Esophagus squamous epithelium (tissue), 5 donors: ENCODE measurements at places on chromosomes 16 and 17.

DNA sequence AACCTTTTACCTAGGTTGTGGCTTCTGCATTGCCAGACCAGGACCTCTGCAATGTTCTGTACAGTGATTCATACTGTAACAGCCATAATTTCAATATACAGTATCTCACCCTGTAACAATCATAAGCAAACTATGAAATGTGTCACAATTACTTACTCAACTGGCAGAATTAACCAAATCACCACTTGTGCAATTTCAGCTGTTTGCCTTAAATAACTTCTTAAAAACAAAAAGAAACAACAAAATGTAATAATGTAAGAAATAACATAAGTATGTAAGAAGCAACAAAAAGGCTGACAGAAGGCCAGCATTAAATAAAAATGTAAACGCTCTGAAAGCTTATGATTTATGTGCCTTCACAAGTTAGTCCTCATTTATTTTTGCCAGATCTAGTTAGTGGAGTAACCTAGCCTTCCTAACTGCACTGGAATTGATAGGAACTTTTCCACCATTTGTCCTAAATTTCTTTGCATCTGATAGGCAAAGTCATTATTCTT, 96.9 kb downstream of the SKAP1 start:
- no peak for DNase-seq

- DNase-seq: no peak
Measured at GRCh38 chr17:46949291-46950174, 26.6 kb downstream of the GOSR2 start.

DNA sequence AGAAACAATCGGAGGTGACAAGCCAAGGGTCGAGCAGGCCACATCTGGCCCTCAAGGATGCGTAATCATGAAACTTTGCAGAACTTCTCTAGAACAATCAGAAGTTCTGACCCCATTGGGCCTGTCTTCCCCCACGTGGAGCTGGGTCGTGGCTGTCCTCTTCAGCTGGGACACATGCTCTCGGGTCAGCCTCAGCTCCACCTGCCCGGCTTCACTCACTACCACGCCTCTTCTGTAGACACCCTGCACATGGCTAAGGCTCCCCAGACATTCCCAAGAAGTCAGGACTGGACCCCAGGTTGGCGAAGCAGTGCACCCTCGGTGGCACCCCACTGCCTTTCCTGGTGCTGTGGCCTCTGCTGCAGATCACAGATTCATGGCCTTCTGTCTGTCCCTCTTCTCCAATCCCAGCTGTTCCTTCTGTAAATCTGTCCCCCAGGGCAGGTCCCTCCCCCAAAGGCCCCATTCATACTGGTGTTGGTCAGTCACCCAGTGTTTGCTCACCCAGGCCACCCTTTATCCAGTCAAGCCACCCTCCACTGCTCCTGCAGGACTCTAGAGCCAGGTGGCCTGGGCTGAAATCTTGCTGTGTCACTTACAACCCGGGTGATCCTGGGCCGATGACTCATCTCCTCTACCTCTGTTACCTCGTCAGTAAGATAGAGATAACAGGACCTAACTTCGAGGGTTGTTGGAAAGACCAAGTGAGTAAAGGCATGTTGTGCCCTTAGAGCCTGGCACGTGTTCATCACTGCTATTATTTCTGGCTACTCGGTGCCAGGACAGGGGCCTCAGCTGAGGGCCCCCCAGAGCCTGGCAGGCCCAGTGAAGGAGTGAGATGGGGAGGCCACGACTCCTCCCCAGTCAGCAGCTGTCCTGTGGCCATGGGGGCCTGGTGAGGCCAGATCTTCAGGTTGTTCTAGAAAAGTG, 1.4 kb upstream of the SLC5A11 start:
- DNase-seq: no peak

DNA sequence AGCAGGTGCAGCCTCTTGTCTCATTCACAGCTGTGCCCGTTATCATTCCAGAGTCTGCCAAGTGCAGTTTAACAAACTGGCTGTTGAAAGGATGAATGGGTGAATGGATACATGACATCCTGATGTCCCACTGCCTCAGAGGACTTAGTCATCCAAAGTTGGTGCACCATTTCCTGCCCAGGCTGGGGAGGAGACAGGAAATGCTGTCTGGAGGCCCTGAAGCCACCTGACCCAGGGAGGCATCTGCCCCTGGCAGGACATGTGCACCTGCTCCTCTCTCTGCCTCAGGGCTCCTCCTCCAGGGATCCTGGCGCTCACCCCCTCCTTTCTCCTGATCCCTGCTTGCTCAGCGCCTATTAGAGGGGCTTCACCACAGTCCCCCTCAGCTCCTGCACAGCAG, 1.8 kb upstream of the CD300C start:
- DNase-seq: no peak

- DNase-seq: no peak
Measured at GRCh38 chr17:74816905-74817620, 40.9 kb upstream of the NAT9 start.

DNA sequence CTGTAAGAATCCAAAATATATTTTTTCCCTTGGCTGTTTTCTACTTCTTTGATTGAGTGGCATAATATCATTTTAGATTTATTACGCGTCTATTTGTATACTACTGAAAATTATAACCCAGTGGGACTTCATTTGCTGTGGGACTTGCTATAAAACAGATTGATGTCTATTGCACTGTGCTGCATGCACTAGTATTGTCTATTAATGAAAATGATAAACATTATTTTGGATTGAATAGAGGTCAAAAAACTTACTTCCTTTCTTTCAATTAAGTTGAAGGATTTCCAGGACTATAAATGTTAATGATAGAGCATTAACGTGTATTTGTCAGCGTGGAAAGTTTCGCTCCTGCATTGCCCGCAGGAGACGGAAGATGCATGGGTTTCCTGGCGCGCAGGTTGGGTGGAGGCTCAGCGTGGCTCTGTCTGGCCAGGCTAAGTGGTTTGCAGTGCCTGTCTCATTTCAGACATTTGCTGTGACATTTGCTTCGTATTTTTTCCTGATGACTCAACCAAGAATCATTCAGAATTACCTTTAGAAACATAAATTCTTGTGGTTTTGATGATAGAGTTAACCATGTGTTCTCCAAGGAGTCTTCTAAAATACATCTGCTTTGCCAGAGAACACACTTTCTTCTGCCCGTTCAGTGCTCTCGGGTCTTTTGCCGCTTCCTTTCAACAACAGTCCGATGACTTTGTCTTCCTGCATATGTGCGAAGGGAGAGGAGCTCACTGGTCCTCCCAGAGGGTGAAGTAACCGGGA, 216.7 kb downstream of the RPTOR start:
- no peak for DNase-seq

- DNase-seq: no peak
Measured at GRCh38 chr16:1637526-1637925, 25.4 kb downstream of the CRAMP1 start.

DNA sequence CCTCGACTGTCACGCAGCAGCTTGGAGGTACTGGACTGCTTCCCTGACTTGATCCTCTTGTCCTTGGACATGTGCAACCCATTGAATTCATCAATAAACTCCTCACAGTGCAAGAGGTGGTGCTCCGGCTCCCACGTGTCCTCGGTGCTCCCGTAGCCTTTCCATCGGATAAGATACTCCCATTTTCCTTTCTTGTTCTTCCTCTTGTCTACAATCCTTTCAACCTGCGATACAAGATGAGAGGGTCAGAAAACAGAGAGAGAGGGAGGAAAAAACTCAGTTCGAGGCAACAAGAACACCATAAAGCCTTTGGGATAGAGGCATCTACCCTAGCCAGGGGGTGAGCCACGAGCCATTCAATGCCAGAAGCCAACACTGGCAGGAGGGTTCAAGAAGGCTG, 119.5 kb downstream of the CDYL2 start:
- DNase-seq: no peak

- DNase-seq: no peak
Measured at GRCh38 chr16:56262148-56262547, 70.9 kb downstream of the GNAO1 start.

DNA sequence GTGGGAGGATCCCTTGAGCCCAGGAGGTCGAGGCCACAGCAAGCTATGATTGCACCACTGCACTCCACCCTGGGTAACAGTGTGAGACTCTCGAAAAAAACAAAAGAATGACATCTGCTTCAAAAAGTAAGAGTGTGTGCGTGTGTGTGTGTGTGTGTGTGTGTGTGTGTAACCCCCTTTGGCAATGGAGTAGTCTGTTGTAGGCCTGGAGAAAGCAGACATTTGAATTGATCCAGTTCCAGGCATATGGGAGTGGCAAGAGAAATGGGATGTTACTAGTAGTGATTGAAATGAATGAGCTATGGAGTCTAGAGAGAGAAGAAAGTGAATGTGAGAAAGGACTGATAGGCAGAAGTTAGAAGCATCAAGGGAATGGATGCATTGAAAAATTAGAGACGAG, 9.9 kb downstream of the CASC3 start:
- no peak for DNase-seq

- no peak for DNase-seq
Measured at GRCh38 chr17:74389084-74389753, 21.9 kb downstream of the GPR142 start.

DNA sequence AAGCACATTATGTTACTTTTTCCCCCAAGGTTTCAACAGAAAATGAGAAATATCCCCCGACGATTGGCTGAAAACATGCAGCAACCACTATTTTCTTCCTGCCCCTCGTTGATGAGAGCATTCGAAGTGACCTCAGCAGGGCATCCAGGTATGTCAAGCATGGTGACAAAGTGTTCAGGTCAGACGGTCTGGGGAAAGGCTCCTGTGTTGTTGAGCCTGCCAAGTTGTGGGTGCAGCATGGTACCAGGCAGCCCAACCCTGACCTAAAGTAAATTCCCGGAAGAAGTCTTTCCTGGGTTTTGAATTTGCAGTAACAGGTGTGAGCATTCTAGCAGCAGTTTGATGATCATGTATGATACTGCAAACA, 51.7 kb upstream of the SEC14L1 start:
- no peak for DNase-seq

- DNase-seq: no peak
Measured at GRCh38 chr16:28623172-28623711, 13.4 kb upstream of the SULT1A1 start.

DNA sequence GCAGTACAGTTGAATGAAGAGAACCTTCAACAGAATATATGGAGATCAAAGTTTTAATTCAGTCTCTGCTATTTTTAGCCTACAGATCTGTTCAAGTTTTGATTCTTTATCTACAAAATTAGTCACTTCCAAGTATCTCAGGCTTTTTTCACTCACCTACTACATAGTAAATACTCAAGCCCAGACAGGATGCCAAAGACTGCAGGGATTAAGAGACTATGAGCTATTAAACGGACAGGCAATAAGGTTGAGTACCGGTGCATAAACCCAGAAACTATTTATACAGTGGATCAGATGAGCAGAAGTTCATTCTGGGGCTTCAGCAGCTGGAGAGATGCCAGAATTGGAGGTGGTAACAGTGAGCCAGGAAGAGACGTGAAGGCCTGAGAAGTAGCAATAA, 18.7 kb upstream of the OR3A1 start:
- no peak for DNase-seq

DNA sequence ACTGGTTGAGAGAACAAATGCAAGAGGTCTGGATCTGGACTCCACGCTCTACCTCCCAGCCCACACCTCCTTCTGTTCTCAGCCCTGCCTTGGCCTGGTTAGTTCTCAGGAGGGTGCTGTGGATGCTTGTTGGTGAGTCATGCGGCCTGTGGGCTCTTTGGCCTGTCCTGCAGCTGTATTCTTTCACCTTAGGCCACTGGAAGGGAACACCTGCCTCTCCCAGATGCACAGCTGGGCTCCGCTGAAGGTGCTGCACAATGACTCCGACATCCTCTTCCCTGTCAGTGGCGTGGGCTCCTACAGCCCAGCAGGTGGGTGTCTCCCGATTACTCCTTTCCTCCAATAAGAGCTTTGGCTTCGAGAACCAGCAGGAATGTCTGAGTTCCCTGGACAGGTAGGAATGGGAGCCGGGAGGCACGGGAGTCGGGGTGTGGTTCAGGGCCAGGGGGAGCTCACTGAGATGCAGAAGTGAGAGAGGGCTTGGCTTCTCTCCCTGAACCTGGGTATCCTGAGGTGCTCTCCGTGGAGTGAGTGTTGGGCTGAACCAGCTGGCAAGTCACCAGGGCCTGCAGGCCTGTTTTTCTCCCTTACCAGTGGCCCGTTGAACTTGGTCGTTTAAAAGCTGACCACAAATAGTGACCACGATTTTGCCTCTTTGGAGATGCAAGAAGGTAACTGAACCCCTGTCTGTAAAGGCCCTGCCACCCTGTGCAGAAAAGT, 85.0 kb downstream of the SNX29 start:
- no peak for DNase-seq

- no peak for DNase-seq
Measured at GRCh38 chr16:56675685-56676210, 6.1 kb downstream of the MT1H start.

GRCh38 chr17:31089471-31089870, 5.3 kb upstream of the NF1 start:
- no peak for DNase-seq

DNA sequence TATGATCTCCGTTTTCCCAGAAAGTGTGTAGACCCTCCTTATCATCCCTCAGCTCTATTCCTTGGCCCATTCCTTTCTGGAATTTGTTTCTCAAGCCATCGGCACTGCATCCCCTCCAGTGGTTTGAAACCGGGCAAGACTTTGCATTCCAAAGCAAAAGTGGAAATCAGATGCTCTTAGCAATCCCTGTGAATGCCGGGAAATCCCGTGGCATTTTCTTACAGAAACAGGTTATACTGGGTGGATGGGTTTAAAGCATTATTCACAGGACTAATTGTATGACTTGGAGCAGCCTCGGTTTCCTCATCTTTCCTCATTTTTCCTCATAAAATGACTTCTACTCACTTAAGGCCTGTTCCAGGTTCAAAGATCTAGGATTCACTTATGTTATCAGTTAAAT, 52.0 kb downstream of the MAP2K6 start:
- no peak for DNase-seq

- no peak for DNase-seq
Measured at GRCh38 chr17:39231591-39232551, 6.1 kb upstream of the STAC2 start.

GRCh38 chr17:15971882-15972281, 27.0 kb downstream of the ADORA2B start:
- DNase-seq: no peak

GRCh38 chr17:38958756-38959155, 8.4 kb downstream of the FBXO47 start:
- DNase-seq: no peak

DNA sequence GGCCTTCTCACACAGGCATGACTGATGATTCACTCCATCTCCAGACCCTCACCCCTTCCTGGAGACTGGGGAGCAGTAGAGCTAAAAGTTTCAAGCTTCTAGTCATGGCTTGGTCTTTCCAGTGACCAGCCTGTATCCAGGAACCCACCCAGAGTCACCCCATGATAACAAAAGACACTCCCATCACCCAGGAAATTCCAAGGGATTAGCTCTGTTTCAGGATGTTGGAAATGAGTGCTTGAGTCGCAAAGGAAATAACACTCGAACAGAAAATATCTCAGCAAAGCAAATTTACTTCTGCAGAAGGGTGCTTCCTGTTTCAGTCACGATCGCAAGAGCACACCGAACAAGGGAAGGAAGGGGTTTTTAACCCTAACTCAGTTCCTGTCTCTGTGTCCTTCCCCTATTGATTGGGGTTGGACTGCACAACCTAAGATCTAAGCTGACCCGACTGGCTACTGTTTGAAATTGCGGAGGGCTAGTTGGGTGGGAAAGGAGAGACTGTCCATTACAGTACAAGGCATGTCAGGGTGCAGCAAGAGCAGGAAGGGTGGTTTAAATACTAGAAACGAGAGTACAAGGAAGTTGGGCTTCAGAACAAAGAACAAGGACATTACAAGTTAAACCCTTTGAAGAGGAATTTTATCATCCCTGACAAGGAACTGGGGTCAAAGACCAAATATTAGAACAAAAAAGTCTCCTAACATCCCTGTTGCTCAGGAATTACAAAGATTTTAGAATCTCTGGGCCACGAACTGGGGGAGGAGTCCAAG, 224.4 kb upstream of the CACNG5 start:
- DNase-seq: no peak
